ENCODE measurements at places on chromosomes 4 and X. TPM values are rescaled to one million over a fixed set of nuclear protein-coding genes. Genes with fewer than 3 reads are reported as not detected.
A peak's percentile ranks its signal among the peaks of the same experiment; 100 is the strongest.

Gene TMEM184C
- total RNA-seq, result 31.6 TPM

Gene JAKMIP1
- 12.7 TPM for total RNA-seq

Gene FREM3
- not detected for total RNA-seq

Gene SLC7A11
- 0.77 TPM for total RNA-seq

Gene TMPRSS11D
- not detected for total RNA-seq

Gene AVPR2
- not detected for total RNA-seq

Gene CXCL1
- not detected for total RNA-seq

Gene STOX2
- total RNA-seq, result not detected

Gene MAGEA2B
- total RNA-seq, result not detected

Gene HMX1
- not detected for total RNA-seq

Gene ZMAT1
- 3.2 TPM for total RNA-seq

Gene GC
- not detected for total RNA-seq

Gene NR3C2
- total RNA-seq, result 7.3 TPM

Gene TCEAL6
- total RNA-seq, result not detected

- H3K27me3 ChIP-seq, result no peaks in the 10 kb centered on the region
- H3K4me3 ChIP-seq, result no peak overlapping the region
- no peaks in the 10 kb centered on the region for H3K36me3 ChIP-seq
- H3K4me1 ChIP-seq, result peaks cover 18% of the 10 kb centered on the region
- H3K27ac ChIP-seq, result no peak overlapping the region
Measured at GRCh38 chr4:7040765-7041164, 2.4 kb upstream of the TADA2B start.

- no peak overlapping the region for H3K27ac ChIP-seq
- no peaks in the 10 kb centered on the region for H3K27me3 ChIP-seq
- no peak overlapping the region for H3K4me3 ChIP-seq
Measured at GRCh38 chr4:142600952-142601351, 245.1 kb downstream of the INPP4B start.

GRCh38 chrX:107576392-107576791, 51.9 kb upstream of the PRPS1 start:
- H3K27ac ChIP-seq, result no peak overlapping the region
- H3K4me3 ChIP-seq, result no peak overlapping the region
- no peaks in the 10 kb centered on the region for H3K4me1 ChIP-seq
- DNase-seq, result no peak
- no peaks in the 10 kb centered on the region for H3K36me3 ChIP-seq
- no peaks in the 10 kb centered on the region for H3K27me3 ChIP-seq

- H3K4me3 ChIP-seq, result no peak overlapping the region
- H3K4me1 ChIP-seq, result no peaks in the 10 kb centered on the region
- H3K27ac ChIP-seq, result no peak overlapping the region
- H3K36me3 ChIP-seq, result no peaks in the 10 kb centered on the region
- H3K27me3 ChIP-seq, result no peaks in the 10 kb centered on the region
Measured at GRCh38 chr4:53592686-53593501, 1.6 kb upstream of the LNX1 start.

- no peaks in the 10 kb centered on the region for H3K4me1 ChIP-seq
- no peak overlapping the region for H3K4me3 ChIP-seq
- no peaks in the 10 kb centered on the region for H3K36me3 ChIP-seq
Measured at GRCh38 chrX:38052096-38052495, 45.7 kb downstream of the SYTL5 start.

GRCh38 chr4:99832321-99832720, 15.7 kb downstream of the DAPP1 start:
- H3K27ac ChIP-seq, result no peak overlapping the region
- H3K4me3 ChIP-seq, result no peak overlapping the region
- H3K27me3 ChIP-seq, result no peaks in the 10 kb centered on the region

DNA sequence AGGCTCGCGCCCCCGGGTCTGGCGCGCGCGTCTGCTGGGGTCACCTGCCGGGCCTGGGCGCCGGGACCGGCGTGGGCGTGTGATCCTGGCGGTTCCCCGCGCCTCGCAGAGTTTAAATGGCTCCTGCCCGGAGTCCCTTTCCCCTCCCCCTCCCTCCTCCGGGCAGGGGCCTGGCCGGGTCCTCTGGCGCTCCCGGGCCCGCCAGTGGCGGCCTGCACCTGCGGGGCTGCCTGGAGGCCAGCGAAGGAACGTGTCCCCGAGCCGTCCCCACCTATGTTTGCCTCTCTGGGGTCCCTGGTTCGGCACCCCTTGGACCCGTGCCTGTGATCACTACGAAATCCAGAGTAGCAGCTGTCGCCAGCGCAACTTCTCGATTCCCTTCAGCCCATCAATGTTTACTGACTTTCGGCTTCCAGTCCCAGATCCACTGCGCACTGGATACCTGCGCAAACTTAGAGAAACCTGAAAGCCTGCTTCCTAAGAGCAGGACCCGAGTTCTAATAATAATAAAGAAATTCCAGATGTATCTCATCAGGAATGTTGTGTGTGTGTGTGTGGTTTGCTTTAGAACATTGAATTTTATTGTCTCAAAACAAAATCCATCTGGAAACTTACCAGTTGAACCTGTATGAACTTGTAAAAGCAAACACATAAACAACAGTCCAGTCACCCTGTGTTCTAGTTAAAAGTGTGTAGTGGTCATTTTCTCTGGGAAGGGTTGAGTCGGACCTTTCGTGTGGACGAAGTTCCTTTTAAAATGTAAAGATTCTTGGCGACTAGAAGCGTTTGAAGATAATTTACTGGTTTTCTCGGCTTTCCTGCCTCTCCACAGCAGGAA, 788 bp downstream of the SHROOM2 start:
- H3K4me1 ChIP-seq, result no peaks in the 10 kb centered on the region
- H3K27ac ChIP-seq, result no peak overlapping the region
- no peak for DNase-seq
- no peak overlapping the region for H3K4me3 ChIP-seq
- H3K36me3 ChIP-seq, result no peaks in the 10 kb centered on the region

- no peak overlapping the region for H3K4me3 ChIP-seq
- H3K4me1 ChIP-seq, result no peaks in the 10 kb centered on the region
- H3K36me3 ChIP-seq, result no peaks in the 10 kb centered on the region
- DNase-seq, result no peak
- no peak overlapping the region for H3K27ac ChIP-seq
- H3K27me3 ChIP-seq, result no peaks in the 10 kb centered on the region
Measured at GRCh38 chr4:175504318-175504717, 307.7 kb downstream of the GPM6A start.

GRCh38 chrX:104695593-104695992, 129.6 kb downstream of the IL1RAPL2 start:
- H3K4me3 ChIP-seq, result no peak overlapping the region
- DNase-seq, result no peak
- no peaks in the 10 kb centered on the region for H3K36me3 ChIP-seq
- no peaks in the 10 kb centered on the region for H3K27me3 ChIP-seq
- no peaks in the 10 kb centered on the region for H3K4me1 ChIP-seq
- no peak overlapping the region for H3K27ac ChIP-seq

GRCh38 chrX:96438803-96439202, 245.8 kb upstream of the DIAPH2 start:
- no peak overlapping the region for H3K27ac ChIP-seq
- no peak overlapping the region for H3K4me3 ChIP-seq
- H3K27me3 ChIP-seq, result no peaks in the 10 kb centered on the region
- H3K36me3 ChIP-seq, result no peaks in the 10 kb centered on the region

DNA sequence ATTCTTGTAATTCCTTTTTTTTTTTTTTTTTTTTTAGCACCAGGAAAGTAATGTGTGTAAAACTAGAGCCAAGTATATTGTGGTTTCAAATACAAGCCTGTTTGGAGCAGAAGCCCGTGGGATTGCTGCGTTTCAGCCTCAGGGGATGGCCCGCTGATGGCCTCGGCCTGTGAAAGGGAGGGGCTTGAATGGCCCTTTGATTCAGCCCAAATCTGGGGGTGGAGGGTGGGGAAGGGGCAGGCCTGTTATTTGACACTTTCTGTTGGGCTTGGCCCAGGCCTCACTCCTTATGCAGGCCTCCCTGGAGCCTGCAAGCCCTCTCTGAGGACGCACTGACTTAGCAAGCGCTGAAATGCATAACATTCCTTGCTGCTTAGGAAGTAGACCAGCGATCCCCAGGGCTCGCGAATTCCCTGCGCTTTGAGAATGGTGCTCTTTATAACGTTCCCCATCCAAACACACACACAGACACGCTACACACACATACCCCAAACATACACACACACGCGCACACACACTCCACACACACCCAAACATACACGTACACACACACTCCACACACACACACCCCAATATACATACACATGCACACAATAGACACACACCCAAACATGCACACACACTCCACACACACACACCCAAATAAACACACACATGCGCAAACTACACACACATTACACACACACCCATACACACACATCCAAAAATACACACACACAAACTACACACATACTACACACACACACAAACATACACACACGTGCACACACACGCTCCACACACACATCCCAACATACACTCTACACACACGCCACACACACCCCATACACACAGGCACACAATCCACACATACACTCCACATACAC, 29.6 kb downstream of the TLR10 start:
- H3K27me3 ChIP-seq, result no peaks in the 10 kb centered on the region
- no peak overlapping the region for H3K4me3 ChIP-seq
- DNase-seq, result no peak
- H3K4me1 ChIP-seq, result no peaks in the 10 kb centered on the region

DNA sequence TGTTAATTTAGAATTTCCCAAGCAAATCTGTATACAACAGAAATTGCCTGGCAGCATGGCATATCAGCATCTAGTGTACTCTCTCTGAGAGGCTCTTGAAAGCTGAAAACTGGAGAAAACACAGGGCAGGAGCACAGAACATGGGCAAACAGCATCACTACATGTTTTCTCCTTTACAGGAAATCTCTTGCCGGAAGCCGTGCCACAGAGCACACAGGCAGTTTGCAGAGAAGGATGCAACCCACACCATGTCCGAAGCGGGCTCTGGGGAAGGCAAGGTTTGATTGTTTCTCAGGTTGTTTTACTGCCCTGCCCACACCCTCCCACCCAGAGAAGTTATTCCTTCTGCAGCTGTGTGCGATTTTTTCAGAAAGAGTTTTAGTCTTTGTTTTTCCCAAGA, 41.1 kb upstream of the FAM9C start:
- H3K36me3 ChIP-seq, result no peaks in the 10 kb centered on the region
- DNase-seq, result no peak
- peaks cover 94% of the 10 kb centered on the region for H3K4me1 ChIP-seq
- H3K4me3 ChIP-seq, result peak overlapping the region; percentile 58
- H3K27me3 ChIP-seq, result no peaks in the 10 kb centered on the region

DNA sequence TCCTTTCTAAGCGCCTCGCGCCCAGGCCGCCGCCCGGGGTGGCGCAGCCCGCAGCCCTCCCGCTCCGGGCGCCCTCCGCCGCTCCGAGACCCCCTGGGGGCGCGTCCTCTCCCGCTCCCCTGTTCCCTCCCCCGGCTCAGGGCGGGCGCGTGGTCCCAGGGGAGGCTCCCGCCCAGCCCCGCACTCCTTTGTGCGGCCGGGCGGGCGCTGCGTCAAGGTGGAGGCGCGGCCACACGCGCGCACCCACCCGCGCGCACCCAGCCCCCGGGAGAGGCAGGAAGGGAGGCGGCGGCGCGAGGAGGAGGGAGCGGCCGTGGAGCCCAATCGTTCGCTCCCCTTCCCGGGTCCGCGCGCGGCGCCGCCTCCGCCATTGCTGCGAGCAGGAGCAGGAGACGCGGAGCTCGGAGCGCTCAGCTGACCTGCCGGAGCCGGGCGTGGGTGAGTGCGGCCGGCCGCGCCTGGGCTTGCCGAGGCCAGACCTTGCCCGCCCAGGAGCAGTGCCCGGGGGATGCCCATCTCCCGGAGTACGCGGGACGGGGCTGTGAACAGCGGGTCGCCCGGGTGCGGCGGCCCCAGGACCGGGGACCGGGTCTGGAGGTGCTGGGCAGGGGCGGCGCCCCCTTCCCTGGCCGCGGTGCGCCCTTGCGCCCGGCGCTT, at the start of gene NSG1:
Gene NSG1, plus strand, starts transcription at position 367 of the 657 bp plus-strand sequence. CDS start 528 bp downstream, outside the sequence.
- H3K27ac ChIP-seq, result peak within 1 kb of the TSS; percentile 24
- peak within 1 kb of the TSS; percentile 41 for H3K4me3 ChIP-seq
- H3K36me3 ChIP-seq, result no peaks in the 10 kb centered on the region
- peak; percentile 29 for DNase-seq

DNA sequence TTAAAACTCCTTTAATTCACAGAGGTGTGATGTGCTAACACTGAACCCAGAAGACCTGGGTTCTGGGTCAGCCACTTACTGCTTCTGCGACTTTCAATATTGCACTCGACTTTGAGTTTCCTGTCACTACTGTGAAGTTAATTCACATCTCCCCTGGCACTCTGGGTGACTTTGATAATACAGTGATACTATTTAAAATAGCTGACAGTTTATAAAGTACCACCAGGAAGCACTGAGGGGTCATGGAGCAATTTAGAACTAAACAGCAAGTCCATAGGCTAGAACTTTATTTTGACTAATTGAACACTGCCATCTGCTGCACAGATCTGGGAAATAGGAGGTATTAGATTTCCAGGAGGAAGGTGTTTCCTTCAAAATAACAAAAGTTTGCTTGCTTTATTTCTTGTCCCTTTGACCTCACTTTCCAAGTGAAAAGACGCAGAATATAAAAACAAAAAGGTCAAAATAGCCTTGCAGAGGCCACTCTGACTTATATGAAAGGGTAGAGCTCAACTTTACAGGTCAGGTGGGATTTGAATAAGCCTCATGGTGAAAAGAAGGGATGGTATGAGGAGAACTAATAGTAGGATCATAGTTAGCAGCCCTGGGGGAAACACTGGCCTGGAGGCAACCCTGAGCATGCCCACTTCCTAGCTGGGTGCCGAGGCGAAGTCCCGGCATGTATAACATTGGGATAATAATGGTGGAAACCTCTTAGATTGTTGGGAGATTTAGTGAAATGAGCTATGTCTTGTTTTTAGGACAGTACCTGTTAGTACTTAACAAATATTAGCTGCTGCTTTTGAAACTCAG, 53.4 kb downstream of the ZNF518B start:
- H3K36me3 ChIP-seq, result no peaks in the 10 kb centered on the region
- peak overlapping the region; percentile 10 for H3K27ac ChIP-seq
- no peaks in the 10 kb centered on the region for H3K4me1 ChIP-seq
- no peaks in the 10 kb centered on the region for H3K27me3 ChIP-seq

GRCh38 chr4:113773014-113773413, 11.5 kb upstream of the CAMK2D start:
- no peaks in the 10 kb centered on the region for H3K36me3 ChIP-seq
- H3K4me3 ChIP-seq, result no peak overlapping the region
- H3K4me1 ChIP-seq, result peaks cover 7% of the 10 kb centered on the region
- peak; percentile 20 for DNase-seq
- H3K27ac ChIP-seq, result no peak overlapping the region
- H3K27me3 ChIP-seq, result no peaks in the 10 kb centered on the region

GRCh38 chrX:120559804-120560203, 958 bp downstream of the CUL4B start:
- no peaks in the 10 kb centered on the region for H3K36me3 ChIP-seq
- peak overlapping the region; percentile 94 for H3K27ac ChIP-seq
- no peak for DNase-seq
- no peaks in the 10 kb centered on the region for H3K27me3 ChIP-seq
- peaks cover 28% of the 10 kb centered on the region for H3K4me1 ChIP-seq
- peak overlapping the region; percentile 84 for H3K4me3 ChIP-seq

GRCh38 chr4:168585168-168586091, 88.6 kb downstream of the PALLD start:
- H3K27me3 ChIP-seq, result no peaks in the 10 kb centered on the region
- H3K4me1 ChIP-seq, result no peaks in the 10 kb centered on the region
- H3K27ac ChIP-seq, result no peak overlapping the region
- no peak overlapping the region for H3K4me3 ChIP-seq

Data from CD8-positive, alpha-beta memory T cell (primary cell).